ENCODE measurements at places on chromosomes 2 and 18.

DNA sequence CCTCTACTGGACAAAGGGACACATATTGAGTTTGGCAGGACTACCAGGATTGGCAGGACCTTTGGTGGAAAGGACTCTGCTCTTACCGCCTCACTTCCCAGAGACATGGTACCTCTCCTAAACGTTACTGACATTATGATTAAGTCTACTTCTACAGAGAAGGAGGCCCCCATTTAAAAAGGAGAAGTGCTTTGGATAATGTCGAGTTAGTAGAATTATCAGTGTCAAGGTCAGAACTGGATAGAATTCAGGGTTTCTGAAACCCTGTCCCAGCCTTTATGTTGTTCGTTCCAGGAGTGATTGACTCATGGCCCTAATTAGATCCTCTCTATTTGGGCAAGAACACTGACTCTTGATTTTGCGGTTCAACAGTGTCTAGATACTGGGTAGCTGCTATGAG lies 45.8 kb downstream of the LRRTM1 start:
- DNase-seq, result no peak

- no peak for DNase-seq
These were observed 1380.1 kb downstream of the SUCLG1 start for GRCh38 chr2:83079007-83079406.

- no peak for DNase-seq
These were observed 364.4 kb downstream of the ZNF521 start for GRCh38 chr18:24987303-24988252.

DNA sequence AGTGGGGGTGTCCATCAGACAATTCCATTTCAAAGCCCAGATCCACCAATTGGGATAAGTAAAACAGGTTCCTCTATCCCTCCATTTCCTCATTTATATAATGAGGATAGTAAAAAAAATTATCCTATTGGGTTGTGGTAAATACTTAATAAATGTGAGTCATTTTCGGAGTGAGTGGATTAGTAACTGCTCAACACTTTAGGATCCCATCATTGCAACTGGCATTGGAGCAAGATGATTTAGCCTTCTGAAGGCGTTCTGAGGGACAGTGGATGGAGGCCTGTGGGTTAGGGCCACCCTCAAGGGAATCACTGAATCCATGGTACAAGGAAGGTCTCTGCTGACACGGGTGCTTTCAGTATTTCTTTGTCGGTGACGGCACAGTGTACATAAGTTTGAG lies 108.6 kb upstream of the FZD7 start:
- no peak for DNase-seq

- DNase-seq, result no peak
These were observed 51.4 kb downstream of the ICOS start for GRCh38 chr2:203987959-203988358.

DNA sequence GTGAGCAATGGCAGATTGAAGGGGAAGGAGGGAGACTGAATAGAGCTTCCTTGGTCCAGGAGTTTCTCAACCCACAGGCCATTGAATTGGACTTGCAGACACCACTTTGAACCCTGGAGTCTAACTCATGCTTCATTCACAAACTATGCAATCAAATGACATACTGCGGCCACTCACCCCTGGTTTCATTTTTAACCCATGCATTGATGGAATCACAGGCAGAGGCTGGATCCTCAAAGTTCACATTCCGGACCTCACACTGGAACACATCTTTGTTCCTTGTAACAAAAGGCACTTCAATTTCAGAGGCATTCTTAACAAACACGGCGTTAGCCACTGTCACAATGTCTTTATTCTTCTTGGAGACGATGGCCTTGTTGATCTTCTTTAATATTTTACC lies 40.7 kb downstream of the MRPL44 start:
- DNase-seq, result no peak

DNA sequence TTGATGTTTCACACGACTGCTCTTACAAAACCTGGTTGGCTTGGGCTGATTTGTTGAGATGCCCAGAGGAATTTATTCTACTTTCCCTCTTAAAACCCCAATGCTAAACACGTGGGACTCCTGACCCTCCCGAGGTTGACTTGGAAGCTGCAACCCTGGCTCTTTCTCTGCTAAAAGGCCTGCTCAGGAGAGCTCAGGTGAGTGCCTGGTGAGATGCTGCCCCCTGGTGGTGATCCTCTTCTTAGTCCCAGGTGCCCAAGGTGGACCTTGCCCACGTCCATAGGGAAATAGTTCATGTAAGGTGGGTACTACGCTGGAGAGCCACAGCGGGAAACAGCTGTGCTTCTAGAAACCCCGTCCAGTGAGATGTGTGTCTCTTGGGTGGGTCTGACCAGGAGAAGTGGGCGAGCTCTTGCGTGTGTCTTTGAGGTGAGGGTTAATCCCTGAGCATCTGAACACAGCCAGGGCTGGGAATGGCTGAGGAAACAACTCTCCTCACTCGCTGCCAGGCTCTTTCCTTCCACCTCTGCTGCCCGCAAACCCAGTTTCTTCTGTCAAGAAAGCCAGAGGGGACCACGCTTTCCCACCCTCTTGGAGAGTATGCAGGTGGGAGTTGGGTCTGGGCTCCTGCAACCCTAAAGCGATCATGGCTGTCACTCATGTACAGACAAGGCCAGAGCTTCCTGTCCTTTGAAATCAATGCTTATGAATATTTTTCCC lies 25.5 kb upstream of the PXDN start:
- DNase-seq, result peak; percentile 18

- no peak for DNase-seq
These were observed 151.8 kb downstream of the ZFP36L2 start for GRCh38 chr2:43074592-43075053.

Measured in stimulated activated CD8-positive, alpha-beta memory T cell treated with anti-CD3 and anti-CD28 coated beads, Interleukin-7, amount 100 ng/mL, for 1 hour (primary cell).